ENCODE measurements at places on chromosomes 11 and 22.

- no peak for DNase-seq
These were observed 28.5 kb upstream of the PAK1 start for GRCh38 chr11:77502346-77502905.

DNA sequence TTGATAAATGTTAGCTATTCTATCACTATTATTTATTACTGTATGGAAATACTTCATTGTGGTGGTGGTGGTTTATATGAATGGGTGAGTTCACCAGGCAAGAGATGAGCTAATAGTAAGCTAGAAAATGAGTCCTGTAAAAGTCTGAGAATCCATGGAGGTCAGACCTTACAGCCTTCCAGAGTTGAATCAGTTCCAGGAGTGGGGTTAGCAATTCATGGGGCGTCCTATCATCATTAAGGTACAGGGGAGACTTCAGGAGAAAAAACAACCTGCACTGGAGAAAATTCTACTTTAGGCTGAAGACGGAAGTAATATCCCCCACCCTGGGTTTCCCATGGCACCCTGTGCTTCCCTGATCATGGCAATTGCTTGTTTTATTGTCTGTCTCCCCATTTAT is 6.5 kb downstream of the SYT13 start:
- DNase-seq = no peak

DNA sequence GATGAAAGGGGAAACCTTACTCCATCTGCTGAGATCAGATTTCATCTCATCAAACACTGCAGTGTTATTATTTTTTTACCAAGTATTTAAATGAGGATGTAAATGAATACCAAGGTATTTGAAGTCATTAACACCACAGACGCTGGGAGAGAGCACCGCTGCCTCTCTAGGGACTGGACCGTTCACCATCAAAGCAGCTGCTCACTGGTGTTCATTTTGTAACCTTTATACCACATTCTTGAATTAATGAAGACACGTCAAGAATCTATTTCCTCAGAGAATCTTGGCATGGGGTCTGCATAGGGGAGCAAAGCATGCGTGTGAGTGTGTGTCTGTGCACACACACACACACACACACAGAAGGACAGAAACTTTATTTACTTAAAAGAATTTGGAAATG is 15.6 kb downstream of the SIAE start:
- DNase-seq = no peak

DNA sequence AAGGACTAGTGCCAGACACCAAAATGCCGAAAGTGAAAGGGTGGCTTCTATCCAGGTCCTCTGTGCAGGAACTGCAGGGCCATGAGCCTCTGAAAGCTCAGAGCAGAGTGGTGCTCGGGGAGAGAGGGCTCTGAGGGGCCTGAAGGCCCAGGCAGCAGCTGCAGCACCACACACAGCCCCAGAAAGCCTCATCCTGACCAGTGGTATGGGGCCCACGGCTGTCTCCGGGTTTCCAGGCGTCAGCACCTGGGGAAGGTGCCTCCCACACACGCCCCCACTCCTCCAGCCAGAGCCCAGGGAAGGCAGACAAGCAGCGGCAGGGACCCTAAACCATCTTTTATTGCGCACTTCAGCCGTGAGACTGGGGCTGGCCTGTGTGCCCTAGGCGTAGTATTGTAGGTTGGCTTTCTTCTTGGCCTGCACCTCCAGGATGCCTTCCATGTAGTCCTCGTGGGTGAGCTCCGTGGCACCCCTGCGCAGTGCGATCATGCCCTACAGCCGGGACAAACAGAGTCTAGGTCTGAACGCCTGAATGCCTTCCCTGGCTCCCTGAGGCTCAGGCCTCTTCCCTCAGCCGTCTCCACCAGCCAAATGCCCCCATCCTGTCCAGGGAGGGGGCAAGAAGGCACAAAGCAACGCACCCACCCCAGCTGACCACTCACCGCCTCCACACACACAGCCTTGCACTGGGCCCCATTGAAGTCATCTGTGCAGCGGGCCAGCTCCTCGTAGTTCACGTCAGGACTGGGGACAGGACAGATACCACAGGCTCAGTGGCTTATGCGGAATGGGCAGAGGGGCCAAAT is 7.6 kb downstream of the PSMC3 start:
- DNase-seq = no peak

- peak; percentile 84 for DNase-seq
These were observed 155.1 kb upstream of the BLID start for GRCh38 chr11:122271137-122271536.

- no peak for DNase-seq
These were observed 6.1 kb upstream of the NFAM1 start for GRCh38 chr22:42438293-42438650.

GRCh38 chr11:50174975-50175374 is 142.3 kb downstream of the OR4C45 start:
- DNase-seq = no peak

DNA sequence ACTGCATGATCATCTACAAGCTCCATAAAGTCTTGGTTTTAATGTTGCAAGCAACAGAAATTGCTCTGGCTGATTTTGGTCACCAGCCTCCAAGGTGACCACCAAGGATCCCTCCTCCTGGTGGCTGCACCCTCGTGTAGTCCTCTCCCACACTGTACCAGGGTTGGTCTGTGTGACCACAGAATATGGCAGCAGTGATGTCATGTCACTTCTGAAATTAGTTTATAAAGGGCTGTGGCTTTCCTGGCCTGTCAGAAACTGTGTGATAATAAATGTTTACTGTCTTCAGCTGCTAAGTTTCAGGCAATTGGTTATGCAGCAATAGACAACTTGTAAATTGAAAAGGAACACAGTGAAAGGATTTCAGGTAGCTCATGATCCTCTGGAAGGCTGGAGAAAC is 5.3 kb upstream of the PRDM11 start:
- no peak for DNase-seq

DNA sequence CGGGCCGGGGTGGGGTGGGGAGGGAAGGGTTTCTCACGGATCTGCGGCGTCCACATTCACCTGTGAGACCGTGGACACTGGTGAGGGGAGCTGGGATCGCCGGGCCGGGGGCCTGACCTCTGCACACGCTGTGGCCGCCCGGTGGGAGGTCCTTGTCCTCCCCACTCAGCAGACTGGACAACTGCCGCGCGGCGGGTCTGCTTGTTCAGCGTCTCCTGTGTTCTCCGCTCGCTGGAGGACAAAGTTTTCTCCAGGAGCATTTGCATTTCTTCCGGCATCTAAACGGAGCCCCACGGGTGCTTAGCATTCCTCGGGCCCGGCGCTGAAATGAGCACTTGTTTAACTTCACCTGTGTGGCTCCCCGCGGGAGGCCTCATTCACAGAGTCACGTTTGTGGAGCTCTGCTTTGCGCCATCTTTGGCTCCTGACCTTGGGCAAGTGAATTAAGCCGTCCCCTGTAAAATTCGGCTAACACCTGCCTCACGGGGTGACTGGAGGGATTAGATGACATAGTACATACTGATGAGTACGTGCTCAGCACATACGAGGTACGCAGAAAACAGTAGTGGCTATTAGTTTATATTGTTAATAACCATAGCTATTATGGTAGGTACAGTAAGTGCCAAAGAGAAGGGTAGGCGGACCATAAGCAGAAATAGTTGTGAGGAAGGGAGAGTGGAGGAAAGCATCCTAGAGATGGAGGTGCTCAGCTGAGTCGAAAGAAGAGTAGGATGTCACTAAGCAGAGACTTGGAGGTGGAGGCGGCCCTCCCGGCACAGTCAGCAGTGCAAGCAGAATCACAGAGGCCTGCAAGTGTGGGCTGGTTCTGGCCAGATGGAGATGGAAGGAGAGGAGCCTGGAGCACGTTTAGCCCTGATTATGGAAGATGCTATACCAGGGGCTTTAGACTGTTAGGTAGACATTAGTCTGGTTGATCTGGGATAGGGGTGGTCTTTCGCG is 885 bp downstream of the TRMU start:
- DNase-seq = no peak

- peak; percentile 26 for DNase-seq
These were observed 38.6 kb upstream of the BMAL1 start for GRCh38 chr11:13238879-13239514.

- DNase-seq = no peak
These were observed 340.3 kb upstream of the DDI1 start for GRCh38 chr11:103696123-103696522.

DNA sequence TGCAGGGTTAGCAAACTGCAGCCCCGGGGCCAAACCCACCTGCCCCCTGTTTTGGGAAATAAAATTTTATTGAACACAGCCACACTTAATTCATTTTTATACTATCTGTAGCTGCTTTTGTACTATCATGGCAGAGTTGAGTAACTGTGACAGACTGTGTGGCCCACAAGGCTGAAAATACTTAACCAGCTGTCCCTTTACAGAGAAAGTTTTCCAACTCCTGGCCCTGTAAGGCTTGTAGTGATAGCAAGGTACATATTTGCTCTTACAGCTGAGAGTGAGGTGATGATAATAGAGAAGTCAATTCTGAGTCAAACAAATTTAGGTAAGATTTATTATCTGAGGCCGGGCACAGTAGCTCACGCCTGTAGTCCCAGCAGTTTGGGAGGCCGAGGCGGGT is 87.4 kb upstream of the SLC6A5 start:
- peak; percentile 20 for DNase-seq

- DNase-seq = no peak
These were observed 86.8 kb upstream of the TP53I11 start for GRCh38 chr11:45037434-45038005.

DNA sequence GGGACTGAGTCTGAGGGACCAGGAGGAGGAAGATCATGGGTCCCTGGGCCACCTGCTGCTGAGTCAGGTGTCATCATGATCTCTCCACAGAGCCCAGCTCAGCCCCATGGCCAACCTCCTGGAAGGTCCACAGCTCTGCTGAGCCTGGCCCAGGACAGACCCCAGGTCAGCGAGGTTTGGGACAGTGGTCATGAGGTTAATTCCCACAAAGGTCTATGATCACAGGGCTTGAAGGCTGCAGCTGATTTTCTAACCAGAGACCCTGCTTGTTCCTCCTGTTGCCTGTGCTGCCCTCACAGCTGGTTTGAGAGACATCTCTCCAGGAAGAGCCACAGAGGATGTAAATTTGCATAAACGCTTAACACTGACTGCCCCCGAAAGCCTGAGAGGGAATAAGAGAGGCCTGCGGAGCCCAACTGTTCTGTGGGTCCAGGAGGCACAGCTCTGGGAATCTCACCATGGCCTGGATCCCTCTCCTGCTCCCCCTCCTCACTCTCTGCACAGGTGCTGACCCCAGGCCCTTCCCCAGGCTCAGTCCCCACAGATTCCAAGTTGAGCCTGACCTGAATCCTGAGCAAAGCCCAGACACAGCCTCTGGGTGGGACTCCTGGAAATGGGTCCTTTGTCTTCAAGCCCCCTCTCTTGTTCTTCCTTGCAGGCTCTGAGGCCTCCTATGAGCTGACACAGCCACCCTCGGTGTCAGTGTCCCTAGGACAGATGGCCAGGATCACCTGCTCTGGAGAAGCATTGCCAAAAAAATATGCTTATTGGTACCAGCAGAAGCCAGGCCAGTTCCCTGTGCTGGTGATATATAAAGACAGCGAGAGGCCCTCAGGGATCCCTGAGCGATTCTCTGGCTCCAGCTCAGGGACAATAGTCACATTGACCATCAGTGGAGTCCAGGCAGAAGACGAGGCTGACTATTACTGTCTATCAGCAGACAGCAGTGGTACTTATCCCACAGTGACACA is 102.8 kb downstream of the GGTLC2 start:
- DNase-seq = no peak

DNA sequence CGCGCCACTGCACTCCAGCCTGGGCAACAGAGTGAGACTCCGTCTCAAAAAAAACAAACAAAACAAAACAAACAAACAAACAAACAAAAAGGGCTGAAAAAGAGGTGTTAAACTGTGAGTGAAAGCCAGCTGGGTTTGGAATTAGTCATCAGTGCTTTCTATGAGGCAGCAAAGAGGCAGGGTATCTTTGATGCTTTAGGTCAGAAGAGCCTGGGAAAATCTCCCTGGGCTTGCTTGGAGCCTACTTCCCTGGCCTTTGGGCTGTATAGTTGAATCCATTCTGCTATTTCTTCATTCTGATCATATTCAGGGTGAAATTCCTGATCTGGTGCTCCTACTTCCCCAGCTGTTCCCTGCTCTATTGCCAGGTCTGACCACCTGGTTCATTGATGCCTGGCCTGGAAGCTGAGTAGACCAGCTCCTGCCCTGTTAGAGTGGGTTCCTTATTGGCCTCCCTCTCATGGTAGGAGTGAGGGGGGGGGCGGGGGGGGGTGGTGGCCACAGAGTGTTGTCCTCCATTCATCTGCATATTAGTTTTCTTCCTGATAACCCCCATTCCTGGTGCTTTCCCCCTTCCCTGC is 65.6 kb downstream of the INSC start:
- no peak for DNase-seq

- no peak for DNase-seq
These were observed 142.7 kb downstream of the WNT7B start for GRCh38 chr22:45834241-45834640.

Data from NCI-H1092 treated with DMSO at 0.1 percent for 48 hours (cell line).